ENCODE measurements at places on chromosomes 6 and 20.

- DNase-seq: no peak
Measured at GRCh38 chr6:155782320-155782731, 326.7 kb upstream of the NOX3 start.

GRCh38 chr6:89589297-89590025, 49.1 kb downstream of the LYRM2 start:
- DNase-seq: no peak

GRCh38 chr20:20237093-20237959, 130.6 kb upstream of the INSM1 start:
- DNase-seq: peak; percentile 47

GRCh38 chr20:8862092-8862491, 206.8 kb upstream of the PLCB4 start:
- no peak for DNase-seq

DNA sequence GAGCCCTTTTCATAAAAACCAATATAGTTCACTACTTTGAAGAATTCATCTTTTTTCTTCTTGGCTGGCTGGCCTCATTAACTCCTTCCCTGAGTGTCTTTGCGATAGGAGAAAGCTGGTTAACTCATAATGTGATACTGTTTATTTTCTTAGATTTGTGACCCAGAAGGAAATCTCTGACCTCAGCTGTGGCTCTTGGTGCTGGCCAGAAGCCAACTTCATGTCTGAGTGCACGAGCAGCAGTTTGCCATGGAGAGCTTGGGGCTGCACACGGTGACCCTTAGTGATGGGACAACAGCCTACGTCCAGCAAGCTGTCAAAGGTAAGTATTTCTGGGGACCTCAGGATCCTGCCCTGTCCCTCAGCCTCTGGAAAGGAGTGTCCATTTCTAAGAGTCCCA, 16.7 kb upstream of the DEF6 start:
- no peak for DNase-seq

GRCh38 chr6:77318256-77318655, 145.0 kb downstream of the HTR1B start:
- no peak for DNase-seq

GRCh38 chr6:7391151-7391550, 1.5 kb downstream of the RIOK1 start:
- no peak for DNase-seq

- DNase-seq: no peak
Measured at GRCh38 chr6:136945072-136945471, 23.0 kb downstream of the SLC35D3 start.

DNA sequence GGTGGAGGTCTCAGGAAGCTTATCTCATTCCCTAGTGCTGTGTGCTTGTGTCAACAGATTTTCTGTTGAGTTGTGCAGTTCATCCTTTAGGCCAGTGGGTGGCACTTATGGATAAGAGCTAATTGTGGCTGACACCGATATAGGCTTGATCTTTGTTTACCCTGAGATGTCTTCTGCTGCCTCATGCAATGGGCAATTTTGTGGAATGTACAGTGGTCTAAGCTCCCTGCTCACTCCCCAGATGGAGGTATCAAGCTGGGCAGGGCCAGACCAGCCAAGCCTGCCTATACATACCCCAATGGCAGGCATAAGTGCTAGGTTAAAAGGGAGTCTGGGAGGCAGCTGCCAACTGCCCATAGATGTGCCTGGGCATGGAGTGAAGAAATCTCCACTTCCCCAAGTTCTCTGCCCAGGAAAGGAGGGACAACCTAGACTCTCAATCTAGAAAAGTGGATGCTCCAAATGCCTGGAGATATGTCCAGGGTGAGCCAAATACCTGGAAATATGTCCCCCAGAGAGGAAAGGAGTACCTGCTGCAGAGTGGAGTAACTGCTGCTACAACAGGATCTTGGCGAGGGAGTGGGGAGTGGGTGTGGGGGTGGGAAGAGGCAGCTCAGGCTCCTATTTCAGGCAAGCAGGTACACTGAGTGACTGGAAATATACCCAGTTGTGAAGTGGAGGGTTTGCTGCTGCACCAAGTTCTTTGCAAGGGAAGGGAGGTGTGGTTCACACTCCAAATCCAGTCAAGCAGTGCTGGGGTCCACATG, 53.2 kb upstream of the ARG1 start:
- DNase-seq: peak; percentile 55

GRCh38 chr6:45679163-45679562, 301.4 kb upstream of the SUPT3H start:
- no peak for DNase-seq

GRCh38 chr6:108750801-108751200, 97.4 kb upstream of the ARMC2 start:
- DNase-seq: no peak

GRCh38 chr6:82875573-82876185, 190.0 kb downstream of the UBE3D start:
- DNase-seq: no peak

- DNase-seq: no peak
Measured at GRCh38 chr6:71496018-71496721, 207.6 kb downstream of the OGFRL1 start.

- DNase-seq: no peak
Measured at GRCh38 chr6:110044096-110044495, 66.0 kb downstream of the GPR6 start.

DNA sequence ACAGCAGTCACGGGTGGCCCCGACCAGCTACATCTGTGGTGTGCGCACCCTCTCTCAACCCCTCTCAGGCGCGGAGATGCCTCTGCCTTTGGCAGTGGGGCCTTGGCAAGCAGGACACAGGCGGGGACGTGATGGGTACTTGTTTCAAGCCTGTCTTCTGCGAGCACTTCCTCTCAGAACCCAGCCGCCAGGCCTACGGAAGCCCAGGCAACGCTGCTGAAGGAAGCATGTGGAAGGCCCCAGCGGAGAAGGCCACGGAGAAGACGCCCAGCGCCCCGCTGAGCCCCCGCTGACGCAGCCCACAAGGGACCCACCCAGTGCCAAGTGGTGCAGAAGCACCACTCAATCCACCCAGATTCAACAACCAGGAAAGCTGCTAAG, 13.0 kb downstream of the SERPINB6 start:
- no peak for DNase-seq

DNA sequence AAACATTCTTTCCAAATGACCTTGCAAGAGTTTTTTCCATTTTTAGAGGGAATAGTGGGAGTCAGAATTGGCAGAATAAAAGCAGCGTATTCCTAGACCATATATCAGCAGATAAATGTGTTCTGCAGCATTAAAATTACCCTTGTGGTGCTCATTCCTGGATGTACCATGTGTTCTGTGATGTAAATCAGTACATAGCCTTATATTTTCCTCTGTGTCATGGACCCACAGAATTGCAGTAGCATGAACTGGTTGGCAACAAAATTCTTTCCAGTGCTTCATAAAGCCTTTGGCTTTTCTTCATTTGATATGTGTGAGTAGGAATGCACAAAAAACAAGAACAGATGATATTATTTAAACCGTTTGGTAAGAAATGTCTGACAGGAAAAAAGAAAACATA, 32.5 kb downstream of the ANKEF1 start:
- no peak for DNase-seq

GRCh38 chr6:75481936-75482593, 11.5 kb downstream of the FILIP1 start:
- DNase-seq: no peak

GRCh38 chr6:5308066-5308465, 46.8 kb downstream of the FARS2 start:
- no peak for DNase-seq

GRCh38 chr6:167428664-167429333, 103.9 kb downstream of the TTLL2 start:
- no peak for DNase-seq

DNA sequence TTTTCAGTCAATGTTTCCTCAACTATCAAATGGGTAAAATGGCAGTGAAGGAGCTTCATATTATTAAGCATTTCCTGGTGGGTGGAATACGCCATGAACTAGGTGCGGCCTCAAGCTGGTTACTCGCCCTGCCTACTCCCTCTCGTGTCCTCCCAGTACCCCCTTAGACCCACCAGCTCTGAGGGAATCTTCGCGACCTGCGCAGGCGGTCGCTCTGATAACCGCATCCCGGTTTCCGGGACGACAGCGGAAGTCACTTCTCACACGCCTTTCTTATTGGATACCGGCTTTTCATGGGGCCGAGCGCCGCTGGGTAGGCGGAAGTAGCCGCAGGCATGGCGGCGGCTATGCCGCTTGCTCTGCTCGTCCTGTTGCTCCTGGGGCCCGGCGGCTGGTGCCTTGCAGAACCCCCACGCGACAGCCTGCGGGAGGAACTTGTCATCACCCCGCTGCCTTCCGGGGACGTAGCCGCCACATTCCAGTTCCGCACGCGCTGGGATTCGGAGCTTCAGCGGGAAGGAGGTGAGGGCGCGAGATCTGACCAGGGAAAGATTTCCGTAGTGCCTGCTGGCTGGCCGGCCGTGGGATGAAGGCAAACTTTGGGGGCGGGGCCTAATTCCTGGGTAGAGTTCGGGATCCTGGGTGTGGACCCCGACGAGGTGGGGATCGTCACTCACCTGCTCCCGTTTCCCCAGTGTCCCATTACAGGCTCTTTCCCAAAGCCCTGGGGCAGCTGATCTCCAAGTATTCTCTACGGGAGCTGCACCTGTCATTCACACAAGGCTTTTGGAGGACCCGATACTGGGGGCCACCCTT, at the start of gene PIGT:
Gene PIGT (plus strand): TSS at position 320 of the 816 bp plus-strand sequence. CDS start 16 bp downstream, at position 336.
- DNase-seq: peak; percentile 91

DNA sequence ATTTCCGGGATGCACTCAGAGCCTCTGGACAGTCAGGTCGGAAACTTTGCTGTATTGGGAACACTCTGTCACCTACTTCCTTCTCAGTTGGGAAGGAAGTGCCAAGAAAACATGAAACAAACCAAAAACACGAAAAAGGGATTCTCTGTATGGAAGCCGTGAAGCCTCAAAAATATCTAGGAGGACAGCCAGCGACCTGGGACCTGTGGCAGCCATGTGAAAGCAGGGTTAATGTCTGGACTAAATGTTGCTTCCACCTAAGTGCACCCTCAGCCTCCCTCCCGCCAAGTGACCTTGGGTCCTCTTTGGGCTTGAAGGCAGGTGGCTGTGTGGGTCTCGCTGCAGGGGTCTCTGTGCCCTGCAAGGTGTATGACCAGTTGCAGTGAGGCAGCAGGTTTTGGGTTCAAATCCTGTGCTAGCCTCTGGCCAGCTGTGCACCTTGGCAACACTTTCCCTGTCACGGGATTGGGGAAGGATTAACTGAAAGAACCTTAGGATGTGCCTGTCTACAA, 851 bp downstream of the MAVS start:
- DNase-seq: peak; percentile 14

DNA sequence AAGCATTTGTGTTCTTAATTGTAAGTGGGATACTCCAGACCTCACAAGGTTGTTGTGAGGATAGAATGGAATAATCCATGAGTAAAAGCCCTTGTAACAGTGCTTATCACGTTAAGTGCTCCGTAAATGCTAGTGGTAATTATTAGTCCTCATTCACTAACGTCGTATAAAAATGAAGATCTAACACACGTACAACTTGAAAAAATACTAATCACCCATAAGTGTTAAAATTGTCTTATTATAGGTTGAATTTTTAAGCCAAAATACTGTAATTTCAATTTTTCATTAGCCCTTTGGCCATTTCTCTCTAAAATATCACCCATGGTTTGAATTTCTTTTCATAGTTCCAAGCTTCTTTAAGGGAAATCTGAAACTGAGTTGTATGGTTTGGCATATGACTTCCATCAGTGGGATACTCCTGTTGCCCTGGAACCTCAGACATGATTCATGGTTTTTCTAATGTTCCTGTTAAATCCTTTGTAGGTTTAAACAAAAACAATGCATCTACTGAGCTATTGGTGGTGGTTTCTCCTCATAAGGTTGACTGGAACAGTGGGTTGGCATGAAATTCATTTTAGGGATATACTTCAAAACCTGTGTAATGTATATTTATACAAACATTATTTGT, 19.1 kb downstream of the XRN2 start:
- DNase-seq: no peak

- no peak for DNase-seq
Measured at GRCh38 chr6:2938004-2938631, 33.2 kb downstream of the SERPINB6 start.

GRCh38 chr6:22281341-22282085, 15.3 kb downstream of the PRL start:
- DNase-seq: no peak

- DNase-seq: no peak
Measured at GRCh38 chr6:117603821-117604220, 1.5 kb upstream of the GOPC start.

GRCh38 chr20:32391003-32391402, 32.9 kb downstream of the ASXL1 start:
- DNase-seq: no peak

- DNase-seq: peak; percentile 9
Measured at GRCh38 chr6:150269857-150270223, 99.0 kb upstream of the IYD start.

DNA sequence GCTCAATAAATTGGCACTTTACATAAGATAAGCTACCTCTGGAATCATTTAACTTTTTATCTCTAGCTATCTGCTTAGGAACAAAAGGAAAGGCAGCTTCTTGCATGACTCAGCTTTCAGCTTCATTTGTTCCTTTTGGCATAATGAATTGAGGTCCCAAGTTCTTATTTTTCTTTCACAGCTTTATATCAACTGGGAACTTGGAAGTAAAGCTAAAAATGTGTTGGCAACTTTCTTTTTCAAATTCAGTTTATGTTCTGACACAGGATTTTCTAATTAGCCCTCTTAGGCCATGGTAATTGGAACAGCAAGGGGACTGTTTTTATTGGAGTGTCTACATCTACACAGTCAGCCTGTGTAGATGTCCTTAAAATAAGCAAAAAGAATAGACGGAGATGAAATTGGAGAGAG, 55.2 kb upstream of the MRAP2 start:
- DNase-seq: no peak

DNA sequence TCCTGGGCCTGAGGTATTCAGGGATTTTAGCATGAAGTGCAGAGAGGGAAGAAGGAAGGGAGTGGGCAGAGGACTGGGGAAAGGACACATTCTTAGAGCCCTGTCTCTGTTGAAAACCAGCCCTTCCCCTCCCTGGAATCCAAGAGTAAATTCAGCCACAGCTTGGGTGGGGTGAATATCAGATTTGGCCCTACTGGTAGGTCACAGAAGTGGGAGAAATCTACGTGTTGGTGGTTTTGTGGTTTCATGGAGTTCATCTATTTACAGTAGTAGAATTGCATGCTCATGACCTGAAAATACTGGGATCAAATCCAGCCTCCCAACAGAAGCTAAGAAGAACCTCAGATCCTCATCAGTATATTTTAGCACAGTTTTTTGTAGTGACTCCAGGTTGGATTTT, 404.4 kb downstream of the BMP2 start:
- no peak for DNase-seq

- no peak for DNase-seq
Measured at GRCh38 chr6:107692351-107692750, 131.8 kb downstream of the SCML4 start.
